ENCODE measurements at places on chromosomes 11 and 22. TPM values are rescaled to one million over a fixed set of nuclear protein-coding genes. Genes with fewer than 3 reads are reported as not detected.

DNA sequence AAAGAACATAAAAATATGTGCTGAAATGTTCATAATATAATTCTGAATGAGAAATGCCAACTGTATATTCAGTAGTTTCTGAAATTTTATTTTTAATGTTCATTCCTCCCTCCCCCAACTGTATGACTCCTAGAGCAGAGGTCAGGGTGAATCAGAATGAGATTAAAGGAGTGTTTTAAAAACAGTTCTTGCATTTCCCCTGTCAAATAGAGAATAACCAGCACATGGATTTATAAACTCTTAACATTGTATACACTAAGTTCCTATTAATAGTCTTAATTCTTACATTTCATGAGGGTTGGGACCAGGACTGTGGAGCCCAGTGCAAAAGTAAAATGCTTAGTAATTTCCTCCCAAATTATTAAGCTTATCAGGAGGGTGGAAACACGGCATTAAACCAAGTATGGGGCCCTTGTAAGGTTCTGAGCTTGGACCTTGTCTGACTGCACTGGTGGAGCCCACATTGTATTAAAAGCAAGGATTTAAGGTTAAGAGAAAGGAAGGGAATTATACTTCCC is 474.6 kb upstream of the RAG2 start:
- no peak for DNase-seq

- DNase-seq = no peak
These were observed 76.6 kb downstream of the ST3GAL4 start for GRCh38 chr11:126432065-126432461.

SPON1 gene
- polyA plus RNA-seq = 18.9 TPM

PRRG4 gene
- polyA plus RNA-seq = 0.11 TPM
